ENCODE measurements at places on chromosomes 5 and 9. TPM values are rescaled to one million over a fixed set of nuclear protein-coding genes. Genes with fewer than 3 reads are reported as not detected.

DNA sequence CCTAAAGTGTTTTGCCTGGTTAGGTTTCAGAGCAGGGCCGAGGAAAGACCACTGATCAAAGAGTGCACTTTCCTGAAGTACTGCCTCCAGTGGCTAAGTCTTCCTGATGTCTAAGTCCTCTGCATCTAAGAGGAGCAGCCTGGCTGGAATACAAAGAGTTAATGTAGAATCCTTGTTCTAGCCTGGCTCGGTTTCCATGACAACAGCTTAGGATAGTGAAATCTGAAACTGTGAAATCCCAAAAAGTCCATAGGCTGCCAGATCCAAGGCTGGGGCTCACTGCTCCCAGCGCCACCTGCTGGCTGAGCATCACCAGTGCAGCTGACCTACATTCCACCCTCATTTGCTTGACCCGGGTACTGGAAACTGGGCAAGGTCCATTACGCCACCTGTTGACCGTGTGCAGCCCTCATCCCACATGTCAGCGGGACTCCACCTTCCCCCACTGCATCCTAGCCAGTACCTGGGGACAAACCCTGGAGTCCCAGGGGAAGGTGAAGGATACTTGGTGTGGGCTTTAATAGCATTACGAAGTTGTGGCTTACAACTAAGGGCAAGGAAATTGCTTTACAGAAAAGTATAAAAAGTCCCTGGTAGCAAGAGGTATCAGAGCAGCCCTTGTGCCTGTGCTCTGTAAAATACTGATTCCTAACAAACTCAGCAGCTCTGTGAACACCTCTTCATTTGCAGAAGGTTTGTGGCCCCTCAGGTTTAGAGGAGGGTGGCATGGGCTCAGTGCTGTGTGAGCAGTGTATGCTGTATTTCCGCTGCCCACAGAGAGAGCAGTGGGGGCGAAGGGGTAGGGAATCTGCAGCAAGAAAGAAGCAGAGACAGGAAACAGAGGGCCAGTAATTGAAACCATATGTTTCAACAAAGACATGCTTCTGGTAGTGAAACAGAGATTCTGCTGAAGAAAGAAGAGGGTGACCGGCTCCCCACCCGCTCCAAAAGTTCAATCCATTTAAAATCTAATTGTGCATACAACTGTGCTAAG, 36.0 kb downstream of the PCDHGC5 start:
- peaks cover 63% of the 10 kb centered on the region for H3K4me1 ChIP-seq
- H3K27ac ChIP-seq = peak overlapping the region; percentile 70
- H3K27me3 ChIP-seq = no peaks in the 10 kb centered on the region
- H3K4me3 ChIP-seq = no peak overlapping the region
- peaks cover 5% of the 10 kb centered on the region for H3K36me3 ChIP-seq
- DNase-seq = peak; percentile 59

GRCh38 chr5:5026409-5026785, 113.7 kb upstream of the ADAMTS16 start:
- H3K27ac ChIP-seq = no peak overlapping the region
- no peaks in the 10 kb centered on the region for H3K27me3 ChIP-seq
- no peak overlapping the region for H3K4me3 ChIP-seq
- H3K4me1 ChIP-seq = no peaks in the 10 kb centered on the region

DNA sequence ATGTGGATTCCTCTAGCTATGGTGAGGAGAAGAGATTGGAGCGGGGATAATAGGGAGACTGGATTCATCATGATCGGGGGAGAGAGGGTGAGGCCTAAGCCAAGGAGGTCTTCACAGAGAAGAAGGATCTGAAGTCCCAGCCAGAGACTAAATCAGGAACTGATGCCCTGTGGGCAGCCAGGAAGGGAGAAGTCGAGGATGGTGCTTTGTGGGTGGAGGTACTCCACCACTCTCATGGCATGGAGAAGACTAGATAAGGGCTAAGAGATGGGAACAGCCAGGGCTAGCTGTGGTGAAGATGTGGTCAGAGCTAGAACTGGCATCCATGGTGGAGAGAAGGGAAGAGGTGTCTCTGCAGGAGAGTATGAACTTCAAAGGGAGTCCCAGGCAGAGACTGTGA, 3.0 kb upstream of the RGS14 start:
- H3K27ac ChIP-seq = no peak overlapping the region
- H3K27me3 ChIP-seq = no peaks in the 10 kb centered on the region
- no peaks in the 10 kb centered on the region for H3K36me3 ChIP-seq

DNA sequence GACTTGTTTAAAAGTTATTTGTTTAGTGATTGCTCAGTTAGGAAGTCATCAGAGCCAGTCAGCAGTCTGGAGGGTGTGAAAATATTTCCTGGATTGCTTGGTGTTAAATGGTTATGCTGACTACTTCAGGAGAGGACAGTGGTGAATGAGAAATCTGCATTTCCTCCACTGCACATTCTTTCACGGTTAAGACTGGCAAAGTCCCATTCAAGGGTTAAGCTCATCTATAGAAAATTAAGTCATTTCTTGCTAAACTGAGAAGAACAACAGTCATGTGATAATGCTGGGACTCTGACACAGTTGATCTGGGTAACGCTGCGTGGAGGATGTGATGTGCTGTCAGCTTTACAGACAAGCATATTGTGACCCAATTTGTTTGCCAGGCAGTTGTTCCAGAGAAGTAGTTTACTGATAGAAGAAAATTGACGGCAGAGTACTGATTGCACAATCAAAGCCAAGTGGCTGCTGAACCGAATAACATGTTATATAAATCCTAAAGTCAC, 80.4 kb downstream of the GRAMD2B start:
- peak overlapping the region; percentile 29 for H3K4me3 ChIP-seq
- no peak overlapping the region for H3K27ac ChIP-seq
- peaks cover 11% of the 10 kb centered on the region for H3K4me1 ChIP-seq

- H3K4me3 ChIP-seq = no peak overlapping the region
- H3K4me1 ChIP-seq = no peaks in the 10 kb centered on the region
- DNase-seq = no peak
- H3K27me3 ChIP-seq = no peaks in the 10 kb centered on the region
- no peaks in the 10 kb centered on the region for H3K36me3 ChIP-seq
Observed at GRCh38 chr5:100469767-100470166, 65.4 kb upstream of the FAM174A start.

- H3K27ac ChIP-seq = no peak overlapping the region
- H3K4me3 ChIP-seq = no peak overlapping the region
- H3K27me3 ChIP-seq = no peaks in the 10 kb centered on the region
Observed at GRCh38 chr9:2494562-2494961, 127.0 kb upstream of the VLDLR start.

GRCh38 chr5:66987540-66987939, 209.1 kb downstream of the CD180 start:
- peaks cover 17% of the 10 kb centered on the region for H3K4me1 ChIP-seq
- no peaks in the 10 kb centered on the region for H3K36me3 ChIP-seq
- no peak overlapping the region for H3K27ac ChIP-seq
- no peak for DNase-seq

- no peak overlapping the region for H3K4me3 ChIP-seq
- H3K36me3 ChIP-seq = no peaks in the 10 kb centered on the region
- DNase-seq = no peak
- H3K27me3 ChIP-seq = no peaks in the 10 kb centered on the region
- peak overlapping the region; percentile 94 for H3K27ac ChIP-seq
Observed at GRCh38 chr9:134455021-134455471, 128.8 kb downstream of the RXRA start.

DNA sequence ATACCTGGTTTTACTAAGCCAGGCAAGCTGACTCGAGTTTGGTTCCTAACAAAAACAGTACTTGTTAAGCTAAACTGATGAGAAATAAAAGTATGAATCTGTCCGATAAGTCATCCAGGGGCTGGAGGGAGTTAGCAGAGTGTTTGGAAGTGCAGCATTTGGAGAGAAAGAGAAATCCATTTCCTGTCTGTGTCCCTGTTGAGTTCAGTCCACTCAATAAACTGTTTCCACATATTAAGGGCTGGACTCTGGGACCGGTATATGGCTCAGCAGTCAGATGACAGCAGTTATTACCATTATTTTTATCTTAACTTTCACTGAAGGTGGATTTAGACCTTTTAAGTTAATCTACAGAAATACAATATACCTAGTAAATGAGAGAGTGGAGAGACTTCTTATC, 130.6 kb upstream of the ADRA1B start:
- peaks cover 86% of the 10 kb centered on the region for H3K4me1 ChIP-seq
- no peak for DNase-seq
- no peak overlapping the region for H3K4me3 ChIP-seq
- no peaks in the 10 kb centered on the region for H3K27me3 ChIP-seq
- no peaks in the 10 kb centered on the region for H3K36me3 ChIP-seq

- no peaks in the 10 kb centered on the region for H3K36me3 ChIP-seq
- DNase-seq = no peak
- H3K27ac ChIP-seq = peak overlapping the region; percentile 82
- no peaks in the 10 kb centered on the region for H3K27me3 ChIP-seq
- peaks cover 67% of the 10 kb centered on the region for H3K4me1 ChIP-seq
Observed at GRCh38 chr9:92488681-92489550, 6.6 kb upstream of the ASPN start.

GRCh38 chr5:88678770-88679381, 204.1 kb downstream of the MEF2C start:
- peaks cover 36% of the 10 kb centered on the region for H3K27me3 ChIP-seq
- no peak overlapping the region for H3K4me3 ChIP-seq
- H3K4me1 ChIP-seq = peaks cover 32% of the 10 kb centered on the region
- no peak for DNase-seq
- H3K27ac ChIP-seq = no peak overlapping the region

- no peak for DNase-seq
- H3K4me1 ChIP-seq = no peaks in the 10 kb centered on the region
- H3K27ac ChIP-seq = no peak overlapping the region
- no peaks in the 10 kb centered on the region for H3K36me3 ChIP-seq
Observed at GRCh38 chr5:13328316-13328715, 616.2 kb downstream of the DNAH5 start.

- no peaks in the 10 kb centered on the region for H3K4me1 ChIP-seq
- DNase-seq = no peak
- no peaks in the 10 kb centered on the region for H3K27me3 ChIP-seq
Observed at GRCh38 chr5:114265432-114266060, 96.3 kb upstream of the KCNN2 start.

DNA sequence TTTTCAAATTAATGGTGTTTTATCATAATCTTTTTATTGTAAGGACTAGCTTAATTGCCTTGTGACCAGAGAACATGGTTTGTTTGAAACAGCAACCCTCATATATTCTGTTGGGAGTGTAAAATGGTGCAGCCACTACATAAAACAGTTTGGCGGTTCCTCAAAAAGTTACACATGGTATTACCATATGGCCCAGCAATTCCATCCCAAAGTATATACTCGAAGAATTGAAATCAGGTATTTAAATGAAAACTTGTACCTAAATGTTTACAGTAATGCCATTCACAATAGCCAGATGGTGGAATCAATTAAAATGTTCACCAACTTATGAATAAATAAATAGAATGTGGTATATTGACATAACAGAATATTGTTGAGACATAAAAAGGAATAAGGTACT, 14.8 kb upstream of the IL33 start:
- no peaks in the 10 kb centered on the region for H3K36me3 ChIP-seq
- H3K4me3 ChIP-seq = no peak overlapping the region
- no peak overlapping the region for H3K27ac ChIP-seq
- DNase-seq = no peak

GRCh38 chr9:94108584-94108983, 24.3 kb downstream of the PTPDC1 start:
- H3K4me1 ChIP-seq = peaks cover 38% of the 10 kb centered on the region
- no peak for DNase-seq
- no peak overlapping the region for H3K4me3 ChIP-seq
- H3K36me3 ChIP-seq = no peaks in the 10 kb centered on the region
- H3K27me3 ChIP-seq = no peaks in the 10 kb centered on the region

DNA sequence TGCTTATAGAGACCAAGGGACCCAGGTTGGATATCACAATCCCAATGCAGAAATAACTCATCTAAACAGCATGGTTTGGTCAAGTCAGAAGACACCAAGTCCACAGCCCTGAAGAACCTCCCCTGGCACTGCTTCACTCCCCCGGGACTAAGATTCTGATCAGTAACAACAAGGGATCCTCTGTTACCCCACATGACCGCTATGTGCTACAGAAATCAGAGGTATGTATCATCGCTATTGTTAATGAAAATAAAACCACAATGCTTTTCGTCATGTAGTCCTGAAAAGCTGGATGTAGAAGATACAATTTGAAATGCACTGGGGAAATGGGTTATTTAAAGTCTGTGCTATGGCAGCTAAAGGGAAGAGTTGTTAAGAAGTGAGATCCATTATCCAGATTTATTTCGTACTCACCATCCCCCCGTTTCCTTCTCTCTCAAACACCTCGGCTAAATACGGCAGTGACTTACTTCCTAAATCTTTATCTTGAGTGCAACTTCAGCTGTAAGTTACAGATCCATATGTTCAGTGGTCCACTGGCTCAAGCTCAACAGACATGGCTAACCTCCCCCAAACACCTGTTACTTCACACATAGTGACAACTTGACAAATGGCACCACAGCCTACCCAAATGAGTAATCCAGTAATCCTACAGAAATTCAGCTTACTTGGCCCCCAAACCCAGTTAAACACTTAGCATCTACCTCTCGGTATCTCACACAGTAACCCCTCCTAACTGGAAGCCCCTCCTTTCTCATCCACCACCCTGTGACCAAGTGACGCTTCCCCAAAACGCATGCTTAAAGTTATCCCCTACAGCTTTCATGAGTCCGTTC, 129.2 kb downstream of the MYO10 start:
- no peak overlapping the region for H3K4me3 ChIP-seq
- no peaks in the 10 kb centered on the region for H3K27me3 ChIP-seq
- H3K4me1 ChIP-seq = peaks cover 5% of the 10 kb centered on the region
- no peak overlapping the region for H3K27ac ChIP-seq

- no peak overlapping the region for H3K4me3 ChIP-seq
- H3K36me3 ChIP-seq = no peaks in the 10 kb centered on the region
- no peak overlapping the region for H3K27ac ChIP-seq
Observed at GRCh38 chr9:94622087-94622800, 17.1 kb downstream of the FBP1 start.

GRCh38 chr9:1083325-1083913, 33.3 kb downstream of the DMRT2 start:
- no peak for DNase-seq
- H3K4me1 ChIP-seq = no peaks in the 10 kb centered on the region
- no peaks in the 10 kb centered on the region for H3K27me3 ChIP-seq
- no peak overlapping the region for H3K27ac ChIP-seq
- H3K4me3 ChIP-seq = peak overlapping the region; percentile 54
- H3K36me3 ChIP-seq = no peaks in the 10 kb centered on the region

DNA sequence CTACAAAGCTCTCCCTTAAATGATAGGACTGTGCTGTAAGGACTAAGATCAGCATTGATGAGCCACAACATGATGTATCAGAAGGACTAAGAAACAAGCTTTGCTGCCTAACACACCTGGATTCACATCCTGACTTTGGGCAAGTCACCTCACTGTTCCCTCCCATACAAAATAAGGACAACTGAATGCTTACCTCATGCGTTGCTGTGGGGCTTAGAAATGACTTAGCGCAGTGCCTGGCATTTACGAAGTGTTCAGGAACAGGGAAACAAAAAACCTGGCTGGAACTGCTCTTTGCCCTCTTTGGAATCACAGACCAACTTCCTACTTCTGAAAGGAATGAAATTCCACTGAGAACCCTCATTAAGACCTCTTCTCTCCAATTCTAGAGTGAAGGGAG, 113.7 kb downstream of the BAAT start:
- H3K4me3 ChIP-seq = no peak overlapping the region
- no peaks in the 10 kb centered on the region for H3K36me3 ChIP-seq

GRCh38 chr9:4666042-4666699, at the start of gene SPATA6L:
Gene SPATA6L (minus strand): TSS chr9:4666480. CDS start chr9:4666250, 230 bp downstream.
- no peaks in the 10 kb centered on the region for H3K36me3 ChIP-seq
- DNase-seq = peak; percentile 21
- H3K4me3 ChIP-seq = peak within 1 kb of the TSS; percentile 68
- H3K4me1 ChIP-seq = peaks cover 13% of the 10 kb centered on the region

PCDHB6 gene
- total RNA-seq = 3.2 TPM

CCL21 gene
- 9.3 TPM for total RNA-seq

TUSC1 gene
- 31.1 TPM for total RNA-seq

STPG3 gene
- not detected for total RNA-seq

ERAP2 gene
- 18.3 TPM for total RNA-seq

SHISAL2B gene
- total RNA-seq = not detected

DMRT2 gene
- total RNA-seq = not detected

TLX3 gene
- not detected for total RNA-seq

SPATA31E1 gene
- total RNA-seq = not detected

RETREG1 gene
- 3.8 TPM for total RNA-seq

MSMP gene
- not detected for total RNA-seq

All from thoracic aorta (tissue), 2 donors.